ENCODE measurements at places on chromosomes 5 and 9.

DNA sequence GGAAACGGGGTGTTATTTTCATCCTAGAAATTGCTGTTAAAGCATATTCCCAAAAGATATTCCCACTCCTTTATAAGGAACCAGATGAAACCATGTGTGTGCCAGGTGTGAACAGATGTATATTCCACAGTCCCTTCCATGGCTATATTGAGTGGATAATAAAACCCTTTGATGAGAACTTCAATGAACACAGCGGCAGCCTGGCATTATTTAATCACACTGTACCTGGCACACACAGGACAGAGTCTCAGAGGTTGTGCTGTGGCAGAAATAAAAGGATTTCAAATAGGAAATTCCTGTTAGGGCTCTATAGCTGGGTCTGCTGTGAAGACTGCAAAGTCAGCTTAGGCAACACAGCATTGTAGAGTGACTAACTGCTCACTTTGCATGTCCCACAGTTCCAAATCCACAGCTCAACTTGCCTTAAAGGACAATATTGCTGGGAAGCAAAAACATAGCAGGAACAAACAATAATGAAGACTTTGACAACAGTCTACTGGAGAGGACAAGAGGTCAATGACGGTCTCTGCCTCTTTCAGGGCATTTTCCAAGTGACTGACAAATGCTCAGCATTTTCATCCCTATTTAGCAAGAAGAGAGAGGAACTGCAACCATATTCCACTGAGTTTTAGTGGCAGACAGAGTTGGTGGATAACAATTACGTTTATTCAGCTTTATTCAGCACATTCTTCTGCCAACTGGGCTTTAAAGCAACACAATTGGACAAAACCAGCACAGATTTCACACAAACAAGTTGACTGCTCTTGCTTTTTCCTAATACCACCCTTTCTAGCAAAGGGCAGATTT lies 255.7 kb upstream of the RGMB start:
- no peak overlapping the region for H3K27ac ChIP-seq
- H3K4me3 ChIP-seq, result no peak overlapping the region
- H3K27me3 ChIP-seq, result no peaks in the 10 kb centered on the region
- H3K36me3 ChIP-seq, result no peaks in the 10 kb centered on the region

DNA sequence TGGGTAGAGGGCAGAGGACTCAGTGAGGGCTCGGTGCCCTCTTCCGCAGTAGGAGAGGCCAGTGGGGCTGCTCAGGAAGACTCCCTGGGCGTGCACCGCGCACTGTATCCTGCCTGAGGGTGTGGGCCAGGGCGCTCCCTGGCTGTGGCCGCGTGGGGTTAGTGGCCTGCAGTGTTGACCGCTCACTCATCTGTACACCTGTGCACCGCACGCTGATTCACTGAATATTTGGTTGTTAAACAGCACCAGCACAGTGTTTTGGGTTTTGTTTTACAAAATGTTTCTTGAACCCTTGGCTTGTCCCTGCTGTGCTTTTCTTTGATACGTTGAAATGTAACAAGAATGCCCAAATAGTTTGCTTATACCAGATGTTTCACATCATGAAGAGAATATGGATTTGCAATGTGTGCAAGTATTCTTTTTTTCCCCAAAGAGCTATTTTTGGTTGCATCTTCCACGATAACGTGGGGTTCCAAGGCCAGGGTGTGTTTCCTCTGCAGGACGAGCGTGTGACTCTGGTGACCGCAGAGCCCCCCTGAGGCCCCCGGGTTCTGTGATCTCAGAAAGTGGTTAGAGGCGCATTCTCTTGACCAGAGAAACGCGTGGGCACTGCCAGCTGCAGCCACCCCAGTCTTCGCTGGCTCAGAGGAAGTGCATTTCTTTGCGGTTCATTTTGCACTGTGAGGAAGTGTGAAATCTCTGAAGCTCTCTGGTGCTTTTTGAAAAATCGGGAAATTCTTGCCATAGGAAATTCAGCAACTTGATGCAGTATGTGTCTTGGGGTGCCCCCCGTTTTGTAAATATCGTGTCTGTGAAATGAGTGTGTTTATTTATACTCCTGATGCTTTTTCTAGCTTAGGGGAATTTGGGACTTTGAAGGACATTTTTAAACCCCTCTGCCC lies 46.9 kb downstream of the AHRR start:
- H3K27me3 ChIP-seq, result peaks cover 4% of the 10 kb centered on the region
- peak; percentile 88 for DNase-seq
- H3K27ac ChIP-seq, result peak overlapping the region; percentile 96
- H3K4me1 ChIP-seq, result peaks cover 53% of the 10 kb centered on the region
- H3K4me3 ChIP-seq, result peak overlapping the region; percentile 54

- H3K4me3 ChIP-seq, result no peak overlapping the region
- no peaks in the 10 kb centered on the region for H3K36me3 ChIP-seq
- H3K4me1 ChIP-seq, result peaks cover 8% of the 10 kb centered on the region
- H3K27me3 ChIP-seq, result peaks cover 1% of the 10 kb centered on the region
- no peak overlapping the region for H3K27ac ChIP-seq
- no peak for DNase-seq
These were observed 102.3 kb upstream of the LARP1 start for GRCh38 chr5:154652746-154653417.

DNA sequence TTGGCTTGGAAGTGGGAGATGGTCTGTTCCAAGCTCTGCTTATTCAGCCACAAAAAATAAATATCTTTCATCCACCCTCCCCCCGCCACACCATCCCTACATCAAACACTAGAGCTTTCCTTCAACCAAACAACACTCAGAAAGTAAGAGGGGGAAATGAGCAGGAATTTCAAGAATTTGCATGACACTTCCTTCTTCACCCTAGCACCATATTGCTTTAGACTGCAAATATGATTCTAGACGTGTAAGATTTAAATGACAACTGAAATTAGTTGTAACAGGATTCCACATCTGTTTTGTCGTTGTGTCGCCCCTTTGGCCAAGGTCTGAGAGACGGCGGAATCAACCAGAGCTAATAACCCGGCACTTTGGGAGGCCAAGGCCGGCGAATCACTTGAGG lies 88.5 kb downstream of the NDFIP1 start:
- H3K4me1 ChIP-seq, result no peaks in the 10 kb centered on the region
- peaks cover 16% of the 10 kb centered on the region for H3K27me3 ChIP-seq
- no peak overlapping the region for H3K27ac ChIP-seq
- H3K36me3 ChIP-seq, result no peaks in the 10 kb centered on the region
- no peak for DNase-seq

- H3K4me3 ChIP-seq, result no peak overlapping the region
- no peak overlapping the region for H3K27ac ChIP-seq
- no peak for DNase-seq
- no peaks in the 10 kb centered on the region for H3K36me3 ChIP-seq
- H3K4me1 ChIP-seq, result no peaks in the 10 kb centered on the region
These were observed 28.5 kb upstream of the LRRC14B start for GRCh38 chr5:162565-163337.

DNA sequence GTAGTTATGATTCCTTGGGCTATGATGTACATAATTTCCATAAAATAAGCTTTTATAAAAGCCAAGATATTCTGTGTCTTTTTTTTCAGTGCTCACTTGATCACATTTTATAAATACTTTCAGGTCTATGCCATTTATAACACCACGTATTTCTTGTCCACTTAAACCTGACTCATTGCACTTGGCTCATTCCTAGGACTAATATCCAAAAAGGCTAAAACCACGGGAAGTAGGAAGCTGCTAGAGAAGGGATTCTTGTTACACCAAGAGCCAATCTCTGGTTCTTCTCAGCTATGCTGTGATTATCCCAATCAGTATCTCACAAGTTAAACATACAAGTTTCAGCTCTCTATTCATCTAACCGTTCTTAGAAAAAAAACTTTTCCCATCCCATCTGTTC lies 80.4 kb upstream of the CDH6 start:
- no peaks in the 10 kb centered on the region for H3K4me1 ChIP-seq
- H3K27ac ChIP-seq, result no peak overlapping the region
- H3K4me3 ChIP-seq, result no peak overlapping the region
- no peaks in the 10 kb centered on the region for H3K36me3 ChIP-seq
- H3K27me3 ChIP-seq, result no peaks in the 10 kb centered on the region

- H3K27ac ChIP-seq, result no peak overlapping the region
- H3K36me3 ChIP-seq, result no peaks in the 10 kb centered on the region
- H3K4me1 ChIP-seq, result no peaks in the 10 kb centered on the region
- no peak overlapping the region for H3K4me3 ChIP-seq
These were observed 90.6 kb upstream of the ADAMTS2 start for GRCh38 chr5:179435731-179436315.

DNA sequence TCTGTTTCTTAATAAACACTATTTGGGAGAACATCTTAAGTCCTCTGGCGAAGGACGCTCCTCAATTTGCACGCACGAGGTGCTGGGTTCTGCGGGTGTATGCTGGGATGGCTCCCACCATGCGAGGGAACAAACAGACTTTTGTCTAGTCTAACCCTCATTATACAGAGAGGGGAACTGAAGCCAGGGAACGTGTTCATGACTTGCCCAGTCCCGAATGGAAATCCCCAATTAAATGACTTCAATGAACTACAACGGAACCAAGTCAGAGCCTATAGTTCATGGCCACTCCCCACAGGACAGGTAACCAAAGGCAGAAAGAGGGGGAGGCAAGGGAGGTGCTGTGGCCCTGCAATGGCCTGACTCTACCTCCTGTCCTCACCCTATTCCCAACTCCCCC lies 9.3 kb downstream of the TLE1 start:
- no peak for DNase-seq
- peaks cover 28% of the 10 kb centered on the region for H3K4me1 ChIP-seq
- no peak overlapping the region for H3K4me3 ChIP-seq
- H3K27me3 ChIP-seq, result no peaks in the 10 kb centered on the region
- H3K27ac ChIP-seq, result no peak overlapping the region

- H3K27me3 ChIP-seq, result no peaks in the 10 kb centered on the region
- H3K4me1 ChIP-seq, result peaks cover 15% of the 10 kb centered on the region
- no peak for DNase-seq
- H3K4me3 ChIP-seq, result peak overlapping the region; percentile 100
- no peaks in the 10 kb centered on the region for H3K36me3 ChIP-seq
These were observed 539 bp downstream of the ARRDC3 start for GRCh38 chr5:91382530-91383026.

DNA sequence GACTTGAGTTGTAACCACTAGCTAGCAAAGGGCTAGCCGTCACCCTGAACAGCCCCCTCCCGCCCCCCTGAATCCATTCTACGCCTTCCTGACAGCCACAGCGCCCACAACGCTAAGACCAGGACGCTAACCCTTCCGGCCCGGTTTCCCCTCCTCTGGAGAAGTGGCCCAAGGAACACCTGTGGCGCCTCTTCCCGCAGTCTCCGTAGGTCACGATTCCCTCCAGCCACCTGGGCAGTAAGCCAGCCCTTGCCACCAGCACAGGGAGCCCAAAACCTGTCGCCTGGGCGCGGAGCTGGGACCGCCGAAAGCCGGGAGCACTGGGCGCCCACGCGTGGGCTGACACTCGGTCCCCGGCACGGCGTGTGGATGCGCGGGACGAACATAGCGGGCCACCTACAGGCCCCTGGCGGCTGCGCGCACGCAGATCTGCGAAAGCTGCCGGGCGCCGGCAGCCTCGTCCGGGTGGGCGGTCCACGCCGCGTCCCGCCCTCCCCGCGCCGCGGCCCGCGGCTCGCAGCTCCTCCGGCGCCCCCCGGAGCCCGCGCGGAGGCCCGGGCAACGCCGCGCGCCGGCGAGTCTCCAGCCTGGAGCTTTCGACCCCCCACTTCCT lies 596 bp downstream of the IRF1 start:
- H3K4me1 ChIP-seq, result peaks cover 84% of the 10 kb centered on the region
- peak overlapping the region; percentile 94 for H3K4me3 ChIP-seq
- peak; percentile 43 for DNase-seq
- peaks cover 36% of the 10 kb centered on the region for H3K36me3 ChIP-seq

DNA sequence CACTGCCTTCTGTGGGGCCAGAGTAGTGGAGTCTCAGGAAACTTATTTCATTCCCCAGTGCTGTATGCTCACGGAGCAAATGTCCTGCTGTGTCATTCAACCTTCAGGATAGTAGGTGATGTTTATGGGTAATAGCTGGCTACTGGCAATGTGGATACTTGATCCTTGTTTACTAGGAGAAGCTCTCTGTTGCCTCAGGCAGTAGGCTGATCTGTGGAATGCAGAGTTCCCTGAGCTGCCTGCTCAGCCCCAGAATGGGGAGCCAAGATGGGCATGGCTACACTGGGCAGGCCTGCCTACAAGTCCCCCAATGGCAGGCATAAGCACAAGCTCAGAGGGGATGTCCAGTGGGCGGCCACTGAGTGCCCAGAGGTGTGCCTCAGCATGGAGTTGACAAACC lies 323.1 kb upstream of the KCNN2 start:
- H3K4me3 ChIP-seq, result no peak overlapping the region
- H3K36me3 ChIP-seq, result no peaks in the 10 kb centered on the region
- H3K27me3 ChIP-seq, result no peaks in the 10 kb centered on the region
- H3K27ac ChIP-seq, result no peak overlapping the region
- no peak for DNase-seq
- H3K4me1 ChIP-seq, result no peaks in the 10 kb centered on the region

DNA sequence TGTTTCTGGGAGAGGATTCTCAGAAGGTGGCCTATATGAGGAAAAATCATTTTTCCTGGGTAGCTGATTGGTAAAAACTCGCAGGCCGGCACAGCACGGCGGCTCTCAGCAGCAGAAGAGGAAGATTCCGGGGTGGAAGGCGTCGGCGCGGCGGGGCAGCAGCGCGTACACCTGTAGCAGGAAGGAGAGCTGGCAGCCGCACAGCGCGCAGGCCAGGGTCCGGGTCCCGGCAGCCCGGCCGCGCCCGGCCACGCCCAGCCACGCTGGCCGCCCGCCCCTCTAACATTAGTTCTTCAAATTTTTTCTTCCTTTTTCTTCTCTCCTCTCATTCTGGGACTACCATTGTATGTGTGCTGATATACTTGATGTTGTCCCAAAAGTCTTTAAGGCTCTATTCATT lies 24.8 kb upstream of the ZNF618 start:
- no peak overlapping the region for H3K27ac ChIP-seq
- H3K4me1 ChIP-seq, result peaks cover 2% of the 10 kb centered on the region
- H3K27me3 ChIP-seq, result peaks cover 13% of the 10 kb centered on the region

- H3K27me3 ChIP-seq, result no peaks in the 10 kb centered on the region
- H3K36me3 ChIP-seq, result peaks cover 69% of the 10 kb centered on the region
- no peaks in the 10 kb centered on the region for H3K4me1 ChIP-seq
- H3K4me3 ChIP-seq, result no peak overlapping the region
These were observed 33.2 kb downstream of the SLC31A2 start for GRCh38 chr9:113183956-113184488.

DNA sequence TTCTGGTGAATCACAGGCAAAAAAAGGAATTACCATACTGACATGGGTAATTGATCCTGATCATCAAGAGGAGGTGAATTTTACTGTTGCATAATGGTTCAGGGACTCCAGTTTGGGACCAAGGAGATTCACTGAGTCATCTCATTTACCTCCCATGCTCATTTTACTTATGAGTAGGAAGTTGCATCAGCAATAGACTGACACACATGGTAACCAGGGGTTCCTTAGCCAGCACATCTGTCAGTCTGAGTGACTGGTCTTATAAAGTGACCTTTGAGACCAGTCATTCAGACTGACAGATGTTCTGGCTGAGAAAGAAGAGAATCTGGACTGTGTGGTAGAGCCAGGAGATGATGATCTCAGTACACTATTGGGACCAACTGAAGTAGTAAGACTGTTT lies 384.6 kb upstream of the CD180 start:
- H3K27ac ChIP-seq, result no peak overlapping the region
- DNase-seq, result no peak
- H3K36me3 ChIP-seq, result no peaks in the 10 kb centered on the region
- no peaks in the 10 kb centered on the region for H3K4me1 ChIP-seq
- H3K27me3 ChIP-seq, result no peaks in the 10 kb centered on the region

- no peak overlapping the region for H3K4me3 ChIP-seq
- no peak overlapping the region for H3K27ac ChIP-seq
- peaks cover 16% of the 10 kb centered on the region for H3K27me3 ChIP-seq
- no peaks in the 10 kb centered on the region for H3K4me1 ChIP-seq
These were observed 494.6 kb downstream of the ENC1 start for GRCh38 chr5:74145951-74146350.

All from stimulated activated naive B cell treated with anti-CD40 and anti-IgM and Interleukin-4, amounts not matched to agents 10 μg/mL and 1 μg/mL and 100 μg/mL, for 72 hours (primary cell).